ENCODE measurements at places on chromosomes 1 and 21.

- DNase-seq, result no peak
Measured at GRCh38 chr1:177983482-177984135, 13.8 kb upstream of the SEC16B start.

DNA sequence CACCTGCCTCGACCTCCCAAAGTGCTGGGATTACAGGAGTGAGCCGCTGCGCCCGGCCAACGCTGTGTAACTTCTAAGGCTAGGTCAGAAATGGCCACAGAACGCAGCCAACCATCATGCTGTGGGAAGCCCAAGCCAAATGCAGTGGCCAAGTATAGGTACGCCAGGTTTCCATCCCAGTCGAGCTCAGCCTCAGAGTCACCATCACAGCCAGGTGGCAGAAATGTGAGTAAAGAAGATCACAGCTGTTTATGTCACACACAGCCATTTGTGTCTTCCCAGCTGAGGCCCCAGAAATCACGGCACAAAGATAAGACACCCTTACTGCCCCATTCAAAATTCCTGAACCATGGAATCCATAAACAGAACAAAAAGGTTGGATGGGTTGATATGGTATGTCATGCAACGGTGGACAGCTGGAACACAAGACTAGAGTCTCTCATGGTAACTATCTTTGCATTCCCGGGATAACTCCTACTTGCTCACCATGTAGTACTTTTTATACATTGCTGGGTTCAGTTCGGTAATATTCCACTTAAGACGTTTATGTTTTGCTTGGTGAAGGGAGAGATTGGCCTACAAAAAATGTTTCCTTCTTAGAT lies 84.3 kb downstream of the SLC45A1 start:
- DNase-seq, result no peak

- DNase-seq, result no peak
Measured at GRCh38 chr1:235758931-235759330, 107.8 kb downstream of the LYST start.

DNA sequence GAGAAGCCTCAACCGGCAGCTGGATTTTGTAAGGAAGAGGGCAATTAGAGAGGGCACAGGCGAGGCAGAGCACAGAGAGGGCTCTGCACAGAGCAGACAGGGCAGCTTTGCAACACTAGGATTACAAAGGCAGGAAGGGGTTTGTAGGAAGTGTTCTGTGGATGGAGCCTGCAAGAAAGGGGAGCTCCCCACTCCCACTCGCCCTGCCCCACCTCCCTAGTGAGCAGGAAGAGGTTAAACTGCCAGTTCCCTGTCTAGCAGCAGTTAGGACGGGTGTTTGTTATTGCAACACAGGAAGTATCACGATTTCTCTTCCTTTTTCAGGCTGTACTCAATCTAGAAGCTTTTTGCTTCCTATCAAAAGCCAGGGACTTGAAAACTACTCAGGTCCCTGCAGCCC lies 63.3 kb upstream of the LRRC8D start:
- no peak for DNase-seq

GRCh38 chr1:226800763-226801380 lies 61.8 kb upstream of the ITPKB start:
- no peak for DNase-seq

GRCh38 chr1:60891281-60891680 lies 191.1 kb upstream of the NFIA start:
- DNase-seq, result no peak

- DNase-seq, result no peak
Measured at GRCh38 chr1:201362906-201363305, 14.6 kb downstream of the TNNT2 start.

- DNase-seq, result no peak
Measured at GRCh38 chr1:43104027-43104763, 67.9 kb downstream of the EBNA1BP2 start.

Data from liver (tissue), 10 donors.